Transverse colon (tissue), 4 donors: ENCODE measurements at places on chromosomes 4 and X. TPM values are rescaled to one million over a fixed set of nuclear protein-coding genes. Genes with fewer than 3 reads are reported as not detected.
A peak's percentile ranks its signal among the peaks of the same experiment; 100 is the strongest.

RPS6KA3 gene
- total RNA-seq = 28.7 TPM

ZCCHC12 gene
- not detected for total RNA-seq

PCDH10 gene
- 0.60 TPM for total RNA-seq

ANAPC10 gene
- 7.5 TPM for total RNA-seq

PF4V1 gene
- total RNA-seq = not detected

TMEM154 gene
- total RNA-seq = 2.9 TPM

CSAG1 gene
- total RNA-seq = not detected

AFP gene
- total RNA-seq = not detected

DNA sequence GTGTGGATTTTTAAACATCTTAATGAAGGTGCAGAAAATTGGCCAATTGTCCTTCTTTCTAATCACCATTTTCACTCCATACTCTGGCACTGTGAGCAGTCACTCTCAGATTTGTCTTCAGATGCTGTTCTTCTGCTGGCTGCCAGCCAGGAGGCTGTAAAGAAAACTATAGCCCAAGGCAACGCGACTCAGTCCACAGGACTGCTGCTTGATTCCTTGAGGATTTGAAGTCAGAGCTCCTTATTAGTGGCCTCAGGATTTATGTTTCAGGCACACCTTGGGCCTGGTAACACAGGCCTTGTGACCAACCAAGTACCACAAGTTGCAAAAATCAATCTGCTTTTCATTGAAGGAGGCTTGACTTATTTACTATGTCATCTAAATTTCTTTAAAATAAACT, 342.6 kb downstream of the GPM6A start:
- H3K36me3 ChIP-seq = no peaks in the 10 kb centered on the region
- no peaks in the 10 kb centered on the region for H3K4me1 ChIP-seq
- no peaks in the 10 kb centered on the region for H3K27me3 ChIP-seq
- no peak overlapping the region for H3K4me3 ChIP-seq
- DNase-seq = no peak

GRCh38 chr4:55020131-55020530, 105.3 kb downstream of the KDR start:
- no peak for DNase-seq
- no peaks in the 10 kb centered on the region for H3K27me3 ChIP-seq
- no peak overlapping the region for H3K4me3 ChIP-seq
- no peak overlapping the region for H3K27ac ChIP-seq

- no peaks in the 10 kb centered on the region for H3K27me3 ChIP-seq
- no peaks in the 10 kb centered on the region for H3K4me1 ChIP-seq
- no peaks in the 10 kb centered on the region for H3K36me3 ChIP-seq
- H3K4me3 ChIP-seq = no peak overlapping the region
Observed at GRCh38 chr4:141899541-141899940, 263.2 kb downstream of the IL15 start.

DNA sequence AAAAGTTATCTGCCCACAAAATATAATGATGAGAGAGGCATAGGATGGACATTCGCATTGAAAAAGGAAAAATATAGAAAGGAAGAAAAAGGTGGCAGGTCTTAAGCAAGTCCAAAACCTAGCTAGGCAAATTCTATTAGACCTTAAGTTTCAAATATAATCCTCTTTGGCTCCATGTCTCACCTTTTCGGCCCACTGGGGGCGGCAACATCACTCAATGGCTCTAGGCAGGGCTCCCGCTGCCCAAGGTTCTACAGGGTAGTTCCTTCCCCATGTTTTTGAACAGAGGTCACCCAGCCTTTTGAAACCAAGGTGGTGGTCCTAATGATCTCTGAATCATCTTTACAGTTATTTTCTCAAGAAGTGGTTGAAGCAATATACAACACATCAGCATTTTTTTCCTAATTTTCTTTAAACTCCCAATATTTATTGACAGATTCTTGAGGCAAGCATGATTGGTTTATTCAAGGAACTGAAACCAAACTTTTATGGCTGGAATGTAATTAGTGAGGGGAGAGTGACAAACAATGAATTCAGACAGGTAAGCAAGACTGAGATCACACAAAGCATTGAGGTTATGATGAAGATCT, 309.4 kb downstream of the ANTXR2 start:
- no peaks in the 10 kb centered on the region for H3K4me1 ChIP-seq
- no peak for DNase-seq
- H3K27ac ChIP-seq = no peak overlapping the region
- no peaks in the 10 kb centered on the region for H3K27me3 ChIP-seq
- no peak overlapping the region for H3K4me3 ChIP-seq

- H3K36me3 ChIP-seq = no peaks in the 10 kb centered on the region
- no peak for DNase-seq
- no peak overlapping the region for H3K27ac ChIP-seq
- no peaks in the 10 kb centered on the region for H3K27me3 ChIP-seq
- H3K4me1 ChIP-seq = no peaks in the 10 kb centered on the region
Observed at GRCh38 chr4:168139336-168139735, 47.0 kb downstream of the ANXA10 start.

DNA sequence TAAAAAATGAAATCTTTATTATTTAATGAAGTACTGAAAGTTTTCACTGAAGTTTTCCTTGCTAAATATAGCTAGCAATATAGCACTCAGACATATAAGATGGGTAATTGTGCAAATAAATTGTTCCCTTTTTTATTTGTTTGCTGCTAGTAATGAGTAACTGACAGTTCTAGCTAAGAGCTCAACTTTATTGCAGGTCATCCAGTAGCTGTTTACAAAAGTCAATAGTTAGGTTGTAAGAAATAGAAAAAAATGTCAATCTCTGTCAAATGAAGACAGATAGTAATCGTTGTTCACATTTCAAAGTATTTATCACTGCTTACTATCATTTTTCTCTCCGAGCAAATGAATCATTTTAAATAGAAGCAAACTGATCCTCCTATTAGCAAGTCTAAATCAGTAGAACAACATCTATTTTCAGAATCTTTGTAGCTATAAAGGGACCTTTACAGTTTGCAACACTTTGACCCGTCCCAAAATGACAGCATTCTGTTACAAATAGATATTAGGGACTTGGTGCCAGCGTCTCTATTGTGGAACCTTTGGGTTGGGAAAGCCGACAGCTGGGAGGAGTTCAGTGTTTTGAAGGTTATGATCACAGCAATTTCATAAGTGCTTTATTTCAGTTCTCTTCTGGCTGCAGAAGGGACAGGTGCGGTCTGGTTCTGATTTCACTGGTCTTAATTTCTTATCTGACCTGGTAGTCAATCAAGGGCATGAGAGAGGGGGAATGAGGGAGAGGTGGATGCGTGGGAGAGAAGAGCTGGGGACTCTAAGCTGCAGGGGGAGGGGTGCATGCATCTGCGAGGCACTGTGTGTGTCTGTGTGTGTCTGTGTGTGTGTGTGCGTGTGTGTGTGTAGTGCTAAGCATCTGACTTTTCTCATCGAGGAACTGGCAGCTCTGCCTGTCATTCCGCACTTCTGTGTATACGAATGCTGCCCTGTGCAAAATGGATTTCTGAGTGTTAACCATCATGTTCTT, 227.9 kb upstream of the PITX2 start:
- DNase-seq = peak; percentile 70
- no peaks in the 10 kb centered on the region for H3K36me3 ChIP-seq
- peaks cover 4% of the 10 kb centered on the region for H3K4me1 ChIP-seq
- H3K27ac ChIP-seq = peak overlapping the region; percentile 61
- no peaks in the 10 kb centered on the region for H3K27me3 ChIP-seq
- no peak overlapping the region for H3K4me3 ChIP-seq

DNA sequence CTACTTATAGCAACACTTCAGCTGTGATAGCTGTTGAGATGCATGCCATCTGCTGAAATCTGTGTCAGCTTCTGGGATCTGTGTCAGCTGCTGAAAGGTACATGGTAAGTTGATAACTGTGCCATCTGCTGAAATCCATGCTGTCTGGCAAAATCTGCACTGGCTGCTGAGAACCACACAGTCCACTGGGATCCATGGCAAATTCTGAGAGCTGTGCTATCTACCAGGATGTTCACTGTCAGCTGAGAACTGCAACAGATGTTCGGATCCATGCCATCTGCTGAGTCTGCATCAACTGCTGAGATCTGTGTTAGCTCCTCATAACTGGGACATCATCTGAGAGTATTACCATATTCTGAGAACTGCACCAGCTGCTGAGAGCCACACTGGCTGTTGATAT, 430.5 kb upstream of the POU3F4 start:
- no peaks in the 10 kb centered on the region for H3K36me3 ChIP-seq
- no peak overlapping the region for H3K27ac ChIP-seq
- DNase-seq = no peak

- DNase-seq = peak; percentile 94
- no peak overlapping the region for H3K4me3 ChIP-seq
- no peaks in the 10 kb centered on the region for H3K36me3 ChIP-seq
- no peak overlapping the region for H3K27ac ChIP-seq
- no peaks in the 10 kb centered on the region for H3K27me3 ChIP-seq
- H3K4me1 ChIP-seq = no peaks in the 10 kb centered on the region
Observed at GRCh38 chrX:100768679-100769338, 36.9 kb upstream of the SYTL4 start.

DNA sequence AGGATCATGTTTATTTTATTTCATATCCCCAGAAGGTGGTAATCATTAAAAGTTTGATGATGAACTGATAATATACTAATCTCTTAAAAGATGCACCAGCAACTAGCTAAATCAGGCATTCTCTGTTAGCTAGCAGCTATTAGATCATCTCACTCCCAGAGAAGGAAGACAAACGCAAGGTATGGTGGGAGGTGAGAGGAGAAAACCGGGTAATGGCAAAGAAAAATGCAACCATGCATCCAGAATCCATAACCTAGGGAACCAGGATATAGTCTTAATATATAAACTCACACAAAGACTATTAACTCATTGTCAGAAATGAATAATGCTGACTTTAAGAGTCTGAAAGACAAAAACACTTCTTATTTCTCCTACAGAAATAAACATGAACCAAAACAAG, 66.1 kb downstream of the WNK3 start:
- H3K27me3 ChIP-seq = no peaks in the 10 kb centered on the region
- no peaks in the 10 kb centered on the region for H3K4me1 ChIP-seq
- H3K4me3 ChIP-seq = no peak overlapping the region

GRCh38 chrX:155179346-155179997, 36.8 kb upstream of the VBP1 start:
- no peak for DNase-seq
- H3K27me3 ChIP-seq = no peaks in the 10 kb centered on the region
- no peak overlapping the region for H3K27ac ChIP-seq
- H3K36me3 ChIP-seq = no peaks in the 10 kb centered on the region

GRCh38 chr4:128358231-128358912, 70.8 kb upstream of the PGRMC2 start:
- H3K27ac ChIP-seq = no peak overlapping the region
- H3K36me3 ChIP-seq = no peaks in the 10 kb centered on the region
- no peak overlapping the region for H3K4me3 ChIP-seq
- no peaks in the 10 kb centered on the region for H3K27me3 ChIP-seq

DNA sequence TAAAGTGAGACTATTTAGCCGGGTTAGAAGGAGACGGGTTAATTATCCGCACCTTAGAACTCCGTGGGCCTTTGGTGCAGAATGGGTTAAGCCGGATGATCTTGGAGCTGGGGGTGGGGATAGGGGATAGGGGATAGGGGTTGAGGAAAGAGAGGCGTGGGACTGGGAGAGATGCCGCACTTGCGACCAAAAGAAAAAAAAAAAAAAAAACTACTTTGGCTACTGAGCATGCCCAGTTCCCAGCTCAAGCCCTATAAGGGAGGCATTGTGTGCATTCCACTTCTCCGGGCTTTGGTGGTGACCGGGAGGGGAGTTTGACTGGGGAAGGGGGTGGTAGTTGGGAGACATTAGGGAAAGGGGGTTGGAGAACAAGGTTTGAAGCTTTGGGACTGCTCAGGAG, at the start of gene SLITRK4:
SLITRK4 (minus strand) TSS at position 187 of the 400 bp plus-strand sequence. CDS start 4,993 bp downstream, outside the sequence.
- H3K4me3 ChIP-seq = no peak within 1 kb of the TSS
- H3K4me1 ChIP-seq = no peaks in the 10 kb centered on the region
- peaks cover 30% of the 10 kb centered on the region for H3K27me3 ChIP-seq
- no peak for DNase-seq
- H3K27ac ChIP-seq = no peak within 1 kb of the TSS

DNA sequence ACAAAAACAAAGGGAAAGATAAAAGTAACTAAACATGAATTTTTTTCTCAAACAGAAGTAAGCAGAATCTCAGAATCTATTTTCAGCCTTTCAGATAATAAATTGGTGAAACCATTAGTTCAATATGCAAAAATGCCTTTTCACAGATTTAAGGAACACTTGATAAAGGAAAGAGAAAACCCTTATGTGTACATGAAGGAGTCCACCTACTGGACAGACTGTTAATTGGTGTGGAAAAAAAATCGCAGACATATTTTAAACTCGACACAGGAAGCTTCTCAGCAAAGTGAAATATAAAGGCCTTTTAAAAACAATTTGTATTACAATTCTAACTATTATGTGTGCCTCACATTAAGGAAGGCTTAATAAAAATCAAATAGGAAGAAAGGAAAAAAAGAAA, 22.3 kb downstream of the COX7B2 start:
- H3K27me3 ChIP-seq = no peaks in the 10 kb centered on the region
- H3K4me3 ChIP-seq = no peak overlapping the region
- H3K36me3 ChIP-seq = no peaks in the 10 kb centered on the region
- DNase-seq = no peak
- H3K4me1 ChIP-seq = no peaks in the 10 kb centered on the region

DNA sequence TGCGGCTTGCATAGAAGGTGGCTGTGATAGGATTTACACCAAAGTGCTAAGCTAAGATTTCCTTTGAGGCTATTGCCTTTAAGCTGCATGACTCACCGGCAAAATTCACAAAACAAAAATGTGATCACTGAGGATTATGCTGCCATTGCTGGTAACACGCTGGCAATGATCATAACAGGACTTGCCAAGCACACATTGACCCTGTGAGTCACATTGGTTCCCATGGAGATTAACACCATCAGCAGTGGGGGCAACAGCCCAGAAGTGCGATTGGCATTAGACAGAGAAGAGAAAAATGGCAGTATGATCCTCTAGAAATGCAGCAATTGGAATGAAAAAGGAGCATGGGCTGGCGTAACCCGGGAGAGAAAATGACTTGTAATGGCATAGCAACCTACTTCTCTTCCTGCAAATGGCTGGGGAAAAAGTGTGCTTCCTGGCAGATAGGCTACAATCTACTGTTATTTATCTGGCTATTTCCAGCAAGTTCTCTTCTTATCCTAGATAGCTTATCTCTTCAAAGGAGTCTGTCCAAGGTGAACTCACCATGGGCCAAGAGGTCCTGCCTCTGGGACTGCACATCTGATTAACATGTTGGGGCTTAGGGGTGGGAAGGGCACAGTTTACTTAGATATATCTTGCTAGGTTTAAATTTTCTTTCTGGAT, 314.2 kb upstream of the IGFBP7 start:
- DNase-seq = no peak
- H3K27ac ChIP-seq = no peak overlapping the region
- no peak overlapping the region for H3K4me3 ChIP-seq

- no peaks in the 10 kb centered on the region for H3K36me3 ChIP-seq
- no peaks in the 10 kb centered on the region for H3K27me3 ChIP-seq
- H3K27ac ChIP-seq = no peak overlapping the region
- DNase-seq = no peak
- H3K4me1 ChIP-seq = no peaks in the 10 kb centered on the region
Observed at GRCh38 chrX:69153060-69153730, 12.1 kb downstream of the PJA1 start.
